Activated naive CD8-positive, alpha-beta T cell treated with anti-CD3 and anti-CD28 coated beads, Interleukin-2, amount 10 ng/mL, durations not matched to agents 7 days and 5 days (primary cell): ENCODE measurements at places on chromosomes 12 and 14. TPM values are rescaled to one million over a fixed set of nuclear protein-coding genes. Genes with fewer than 3 reads are reported as not detected.

- DNase-seq: no peak
These were observed 56.2 kb upstream of the ARHGAP5 start for GRCh38 chr14:32020882-32021281.

Gene CCDC197
- not detected for total RNA-seq

DNA sequence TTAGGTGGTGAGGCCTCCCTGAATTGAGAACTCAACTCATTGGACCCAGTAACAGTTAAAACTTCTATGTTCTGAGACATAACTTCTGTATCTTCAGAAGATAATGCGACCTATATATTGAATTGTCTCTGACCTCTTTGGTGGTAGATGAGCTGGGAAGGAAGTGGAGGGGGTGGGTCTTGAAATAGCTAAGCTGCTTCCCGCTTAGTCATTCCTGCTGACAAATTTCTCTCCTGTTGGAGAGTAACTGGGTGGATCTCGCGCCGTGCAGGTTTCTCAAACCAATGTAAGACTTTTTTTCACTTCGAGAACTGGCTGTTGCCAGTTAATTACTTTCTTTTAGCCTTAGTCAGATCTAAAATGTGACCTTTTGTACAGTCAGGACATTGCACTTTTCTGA, 100.8 kb downstream of the PPHLN1 start:
- DNase-seq: no peak

DNA sequence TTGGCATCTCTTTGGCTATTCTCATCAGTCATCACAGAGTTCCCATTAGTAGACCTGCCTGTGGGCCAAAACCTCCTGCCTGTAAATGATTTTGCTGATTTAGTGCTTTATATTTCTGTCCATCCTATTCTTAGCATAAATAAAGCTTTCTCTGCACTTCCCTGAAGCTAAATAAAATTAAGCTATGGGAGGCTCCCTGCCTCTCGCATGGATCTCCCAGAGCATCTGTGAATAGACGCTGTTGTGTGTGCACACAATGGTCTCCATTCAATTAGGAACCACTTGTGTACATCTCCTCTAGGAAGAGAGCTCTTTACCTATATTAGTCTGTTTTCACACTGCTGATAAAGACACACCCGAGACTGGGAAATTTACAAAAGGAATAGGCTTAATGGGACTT, 80.4 kb downstream of the PPFIBP1 start:
- DNase-seq: no peak
